ENCODE measurements at places on chromosomes 7 and 10. TPM values are rescaled to one million over a fixed set of nuclear protein-coding genes. Genes with fewer than 3 reads are reported as not detected.

The PKD2L1 gene
- total RNA-seq, result not detected

The CREB5 gene
- 15.9 TPM for total RNA-seq

The OR2A25 gene
- total RNA-seq, result not detected

The COMTD1 gene
- 7.0 TPM for total RNA-seq

The TSPAN15 gene
- 2.1 TPM for total RNA-seq

The SORCS1 gene
- not detected for total RNA-seq

The PNLIPRP1 gene
- not detected for total RNA-seq

The GSTO1 gene
- total RNA-seq, result 131 TPM

The TMEM236 gene
- not detected for total RNA-seq

All from bronchial smooth muscle cell (primary cell).